ENCODE measurements at places on chromosomes 12 and 14.

- DNase-seq, result no peak
These were observed 95.6 kb upstream of the SLC38A2 start for GRCh38 chr12:46468160-46468559.

DNA sequence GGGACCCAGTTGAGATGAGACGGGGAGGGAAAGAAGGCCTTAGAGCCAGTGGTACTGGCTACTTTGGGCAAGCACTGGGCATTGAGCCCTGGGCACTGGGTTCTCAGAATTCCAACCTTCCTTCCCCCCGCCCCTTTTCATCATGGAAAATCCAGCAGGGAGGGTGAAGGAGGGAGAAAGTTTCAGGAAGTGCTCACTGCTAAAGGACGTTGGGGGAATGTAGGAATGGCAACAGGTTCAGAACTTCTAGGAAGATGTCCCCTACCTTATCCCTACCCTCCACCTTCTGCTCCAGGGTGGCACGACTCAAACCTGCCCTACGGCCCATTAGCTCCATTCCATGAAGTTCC is 4.2 kb upstream of the TNS2 start:
- no peak for DNase-seq

DNA sequence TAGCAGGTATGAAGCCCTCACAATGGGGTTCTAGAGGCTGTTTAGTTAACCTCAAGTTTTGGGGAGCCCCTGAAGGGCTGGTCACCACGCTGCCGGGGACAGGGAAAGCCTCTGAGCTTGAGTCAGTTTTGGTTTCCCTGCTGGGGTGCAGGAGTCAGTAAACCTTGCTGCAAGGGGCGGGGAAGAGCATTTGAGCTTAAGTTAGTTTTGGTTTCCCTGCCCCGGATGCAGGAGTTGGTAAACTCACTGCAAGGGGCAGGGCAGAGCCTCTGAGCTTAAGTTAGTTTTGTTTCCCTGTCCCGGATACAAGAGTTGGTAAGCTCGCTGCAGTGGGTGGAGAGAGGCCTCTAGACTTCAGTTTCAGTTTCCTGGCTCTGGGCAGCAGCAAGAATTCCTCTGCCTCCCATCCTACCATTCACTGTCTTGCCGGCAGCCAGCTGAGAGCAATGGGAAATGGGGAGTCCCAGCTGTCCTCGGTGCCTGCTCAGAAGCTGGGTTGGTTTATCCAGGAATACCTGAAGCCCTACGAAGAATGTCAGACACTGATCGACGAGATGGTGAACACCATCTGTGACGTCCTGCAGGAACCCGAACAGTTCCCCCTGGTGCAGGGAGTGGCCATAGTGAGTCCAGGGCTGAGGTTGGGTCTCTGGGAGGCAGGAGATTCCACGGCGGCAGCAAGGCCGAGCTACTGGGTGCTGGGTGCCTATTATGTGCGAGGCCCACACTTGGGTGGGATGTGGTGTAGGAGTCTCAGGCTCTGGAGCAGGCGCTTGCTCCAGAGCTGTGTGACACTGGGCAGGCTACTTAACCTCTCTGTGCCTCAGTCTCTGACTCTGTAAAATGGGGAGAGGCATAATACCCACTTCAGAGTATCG is at the start of gene OAS2:
Gene OAS2, plus strand, starts transcription at position 357 of the 878 bp plus-strand sequence. Its CDS starts 90 bp downstream, at position 447.
- peak; percentile 88 for DNase-seq

DNA sequence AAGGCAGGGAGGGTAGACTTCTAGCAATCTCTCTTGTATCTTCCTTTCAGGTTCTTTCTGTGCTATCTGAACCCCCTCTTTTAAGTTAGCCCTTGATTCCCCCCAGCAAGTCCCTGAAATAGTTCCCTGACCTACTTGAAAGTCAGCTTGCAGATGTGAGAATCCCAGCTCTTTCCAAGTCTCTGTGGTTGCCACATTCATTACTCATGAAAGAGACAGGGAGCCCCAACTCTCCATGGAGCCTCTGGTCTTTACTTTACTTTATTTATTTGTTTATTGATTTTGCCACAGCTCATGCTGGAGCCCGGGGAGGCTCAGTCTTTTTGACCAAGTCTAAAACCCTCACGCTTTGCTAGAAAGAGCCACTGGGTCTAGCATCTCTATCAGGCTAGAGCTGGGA is 193.6 kb upstream of the FAR2 start:
- no peak for DNase-seq

DNA sequence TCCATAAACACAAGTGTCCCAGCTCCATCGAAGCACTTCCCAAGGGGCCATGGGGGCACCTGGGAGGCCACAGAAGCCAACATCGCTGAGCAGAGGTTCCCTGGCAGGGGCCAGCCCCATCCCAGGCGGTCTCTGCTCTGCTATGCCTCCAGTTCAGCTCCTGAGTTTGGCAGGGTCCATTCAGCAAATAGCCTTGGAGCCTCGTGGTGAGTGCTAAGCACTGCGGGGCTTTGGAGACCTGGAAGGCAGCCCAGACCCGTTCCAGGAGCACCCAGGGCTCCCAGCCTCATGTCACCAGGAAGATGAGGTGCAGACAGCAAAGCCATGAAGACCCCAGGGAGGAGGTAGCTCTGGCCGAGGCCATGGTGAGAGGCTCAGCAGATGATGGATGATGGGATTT is 109.5 kb downstream of the LGMN start:
- no peak for DNase-seq

GRCh38 chr12:118685983-118686607 is 295.2 kb upstream of the SRRM4 start:
- no peak for DNase-seq

GRCh38 chr12:39873065-39873464 is 232.8 kb downstream of the SLC2A13 start:
- DNase-seq, result no peak

DNA sequence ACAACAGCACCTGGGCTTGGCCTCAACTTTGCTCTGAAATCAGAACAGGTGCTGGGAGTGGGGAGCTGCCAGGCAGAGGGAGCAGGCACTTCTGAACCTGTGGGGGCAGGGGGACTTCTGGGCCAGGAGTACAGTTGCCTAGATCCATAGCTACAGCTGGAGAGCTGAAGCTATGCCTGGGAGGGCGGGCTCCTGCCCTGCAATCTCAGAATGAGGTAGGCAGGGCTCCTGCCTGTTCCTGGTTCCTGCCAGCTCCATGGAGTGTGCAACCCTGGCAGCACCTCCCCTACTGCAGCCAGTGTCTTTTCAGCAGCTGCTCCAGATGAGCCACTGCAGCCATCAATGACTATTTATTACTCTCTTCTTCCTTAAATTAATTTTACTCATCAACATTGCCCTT is 62.1 kb upstream of the NAV3 start:
- DNase-seq, result no peak

- no peak for DNase-seq
These were observed 28.5 kb downstream of the MEG3 start for GRCh38 chr14:100854435-100854834.

DNA sequence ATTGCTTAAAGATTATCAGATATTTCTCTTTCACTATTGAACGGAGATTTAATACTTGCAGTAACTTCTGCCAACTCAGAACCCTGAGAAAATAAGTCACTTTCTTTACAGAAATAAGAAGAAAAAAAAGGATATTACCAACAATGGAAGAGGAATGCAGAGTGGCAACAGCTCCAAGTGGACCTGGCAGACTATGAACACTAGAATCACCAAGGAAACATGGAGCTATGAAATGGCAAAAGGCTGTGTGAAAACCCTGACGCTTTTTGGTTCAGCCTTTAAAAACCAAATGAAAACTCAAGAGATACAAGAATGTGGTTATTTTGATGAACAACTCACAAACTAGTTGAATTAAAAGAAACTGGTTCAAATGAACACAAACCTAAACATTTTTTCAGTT is 17.7 kb downstream of the DTD2 start:
- DNase-seq, result no peak

DNA sequence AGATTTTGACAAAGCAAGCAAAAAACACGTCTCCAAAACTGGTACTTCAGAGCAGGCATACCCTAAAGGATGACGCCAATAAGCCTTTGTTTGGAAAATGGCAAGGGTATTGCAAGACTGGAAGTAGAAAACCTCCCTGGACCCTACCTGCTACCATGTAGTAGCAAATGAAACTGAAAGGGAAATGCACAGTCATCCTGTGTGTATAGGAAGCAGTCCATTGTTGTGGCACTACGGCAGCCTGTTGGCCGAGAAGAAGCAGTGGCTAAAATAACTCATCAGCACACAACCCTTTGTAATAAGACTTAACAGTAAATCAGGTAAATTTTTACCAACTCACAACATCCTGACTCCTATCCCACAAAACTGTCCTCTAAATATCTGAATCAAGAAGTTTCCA is 386.4 kb downstream of the RGS6 start:
- no peak for DNase-seq

DNA sequence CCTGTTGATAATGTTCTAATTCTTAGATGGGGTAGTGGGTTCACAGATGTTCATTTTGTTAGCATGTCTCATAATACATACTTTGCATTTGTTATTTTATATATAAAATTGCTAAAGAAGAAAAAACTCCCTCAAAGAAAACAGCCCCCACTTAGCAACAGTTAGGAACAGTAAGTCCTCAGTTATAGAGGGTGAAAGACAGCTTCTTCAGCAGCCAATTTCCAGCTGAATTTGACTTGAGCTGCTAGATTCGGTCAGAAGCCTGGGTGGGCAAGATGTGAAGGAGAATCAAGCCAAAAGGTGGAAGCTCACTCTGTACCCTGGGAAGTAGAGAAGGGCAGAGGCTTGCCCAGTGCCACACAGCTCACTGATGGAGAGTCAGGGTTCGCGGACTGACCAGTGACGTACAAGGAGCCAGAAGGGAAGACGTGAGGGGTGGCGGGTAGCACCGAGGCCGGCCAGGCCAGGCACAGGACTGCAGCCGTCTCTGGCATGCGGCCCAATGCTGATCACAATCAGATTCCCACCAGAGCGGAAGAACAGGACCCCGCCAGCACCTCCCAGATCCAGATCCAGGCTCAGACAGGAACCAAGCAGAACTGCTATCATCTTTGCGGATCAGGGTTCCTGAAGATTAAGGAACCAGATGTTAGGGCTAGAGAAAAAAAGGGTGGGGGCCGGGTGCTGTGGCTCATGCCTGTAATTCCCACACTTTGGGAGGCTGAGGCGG is 30.4 kb upstream of the VWF start:
- no peak for DNase-seq

DNA sequence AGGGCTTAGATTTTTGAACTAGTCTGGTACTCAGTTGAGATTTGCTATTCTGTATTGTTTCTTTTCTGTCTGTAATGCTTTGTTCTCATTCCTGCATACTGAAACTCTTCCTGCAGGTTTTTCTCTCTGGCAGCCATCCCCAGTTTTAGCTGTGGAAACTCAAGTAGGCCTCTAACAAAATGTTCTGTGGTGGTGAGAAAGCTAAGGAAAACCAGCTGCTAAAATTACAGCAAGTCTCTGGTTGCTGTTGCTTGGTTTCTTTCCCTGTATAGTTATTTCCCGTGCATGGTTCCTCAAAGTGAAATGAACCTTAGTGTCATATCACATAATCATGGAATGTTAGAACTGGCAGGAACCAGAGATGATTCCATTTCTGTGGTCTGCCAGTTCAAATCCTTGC is 442.5 kb downstream of the NRXN3 start:
- no peak for DNase-seq

GRCh38 chr12:6230321-6231110 is 30.3 kb downstream of the CD9 start:
- DNase-seq, result peak; percentile 78

DNA sequence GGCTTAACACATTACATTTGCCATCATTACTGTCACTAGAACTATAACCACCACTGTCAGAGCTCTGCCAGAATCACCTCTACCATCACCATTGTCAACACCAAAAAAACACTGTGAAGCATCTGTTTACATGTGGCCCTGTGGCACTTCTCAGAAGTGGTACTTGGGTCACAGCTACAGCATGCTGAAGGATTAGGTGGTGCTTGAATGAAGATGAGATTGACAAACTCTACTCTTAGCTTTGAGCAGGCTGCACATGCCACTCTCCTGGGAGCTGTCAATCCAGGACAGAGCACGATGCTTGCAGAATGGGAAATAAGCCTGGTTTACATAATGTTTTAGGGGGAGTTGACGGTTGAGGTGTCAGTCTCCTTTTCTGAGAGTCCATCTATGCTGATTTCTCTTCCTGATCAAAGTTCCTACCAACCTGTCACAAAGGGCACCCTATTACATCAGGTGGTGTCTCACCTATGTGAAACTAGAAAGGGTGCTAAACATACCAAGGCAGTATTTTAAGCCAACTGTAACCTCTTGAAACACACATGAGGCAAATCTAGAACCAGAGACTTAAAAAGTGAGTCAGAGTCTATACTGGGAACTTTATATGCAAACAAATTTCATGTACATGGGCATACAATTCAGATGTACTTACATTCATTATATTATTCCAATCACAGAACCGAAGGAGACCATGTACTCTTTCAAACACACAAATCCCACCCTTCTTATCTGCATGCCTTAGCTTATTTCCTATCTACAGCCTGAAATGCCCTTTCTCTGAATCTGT is 258.7 kb downstream of the EMP1 start:
- DNase-seq, result no peak

GRCh38 chr14:62429683-62430082 is 615.6 kb downstream of the KCNH5 start:
- no peak for DNase-seq

GRCh38 chr12:89945123-89945522 is 236.5 kb upstream of the ATP2B1 start:
- DNase-seq, result no peak

- DNase-seq, result no peak
These were observed 40.8 kb downstream of the FRS2 start for GRCh38 chr12:69511016-69511415.

- DNase-seq, result no peak
These were observed 217.3 kb upstream of the TBX3 start for GRCh38 chr12:114901316-114901715.

DNA sequence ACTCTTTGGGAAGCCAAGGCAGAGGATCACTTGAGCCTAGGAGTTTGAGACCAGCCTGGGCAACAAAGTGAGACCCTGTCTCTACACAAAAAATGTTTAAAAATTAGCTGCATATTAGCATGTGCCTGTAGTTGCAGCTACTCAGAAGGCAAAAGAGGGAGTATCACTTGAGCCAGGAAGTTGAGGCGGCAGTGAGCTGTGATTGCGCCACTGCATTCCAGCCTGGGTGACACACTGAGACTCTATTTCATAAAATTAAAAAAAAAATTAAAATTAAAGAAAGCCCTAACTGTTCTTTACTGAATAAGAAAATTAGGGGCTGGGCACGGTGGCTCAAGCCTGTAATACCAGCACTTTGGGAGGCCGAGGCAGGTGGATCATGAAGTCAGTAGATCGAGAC is 27.0 kb downstream of the SENP1 start:
- no peak for DNase-seq

GRCh38 chr12:56635806-56636674 is 5.9 kb upstream of the BAZ2A start:
- DNase-seq, result peak; percentile 83

- DNase-seq, result no peak
These were observed 130.1 kb downstream of the SLC41A2 start for GRCh38 chr12:104828015-104828414.

- no peak for DNase-seq
These were observed 796.4 kb downstream of the MED13L start for GRCh38 chr12:115481141-115481540.

All from CD4-positive, alpha-beta T cell treated with Interleukin-4 for 4 hours (primary cell).